T-helper 22 cell (primary cell): ENCODE measurements at places on chromosomes 11 and 22.

- no peak for DNase-seq
Observed at GRCh38 chr11:115695677-115696364, 191.6 kb upstream of the CADM1 start.

GRCh38 chr11:67489203-67489884 is 6.5 kb downstream of the AIP start:
- no peak for DNase-seq

GRCh38 chr11:111938687-111939160 is 1.6 kb downstream of the DIXDC1 start:
- no peak for DNase-seq

DNA sequence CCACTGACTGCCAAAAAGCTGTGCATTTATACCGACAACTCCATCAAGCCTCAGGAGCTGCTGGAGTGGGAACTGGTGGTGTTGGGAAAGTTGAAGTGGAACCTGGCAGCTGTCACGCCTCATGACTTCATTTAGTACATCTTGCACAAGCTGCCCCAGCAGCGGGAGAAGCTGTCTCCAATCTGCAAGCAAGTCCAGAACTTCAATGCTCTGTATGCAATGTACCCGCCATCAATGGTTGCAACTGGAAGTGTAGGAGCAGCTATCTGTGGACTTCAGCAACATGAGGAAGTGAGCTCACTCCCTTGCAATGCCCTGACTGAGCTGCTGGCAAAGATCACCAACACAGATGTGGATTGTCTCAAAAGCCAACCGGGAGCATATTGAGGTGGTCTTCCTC is at the start of gene SLC22A25:
Gene SLC22A25, minus strand, starts transcription at position 67 of the 400 bp plus-strand sequence. CDS start 13,947 bp downstream, outside the sequence.
- DNase-seq, result no peak

- no peak for DNase-seq
Observed at GRCh38 chr11:32279672-32280071, 155.7 kb downstream of the WT1 start.

GRCh38 chr22:17217179-17217578 is 2.1 kb downstream of the ADA2 start:
- no peak for DNase-seq

DNA sequence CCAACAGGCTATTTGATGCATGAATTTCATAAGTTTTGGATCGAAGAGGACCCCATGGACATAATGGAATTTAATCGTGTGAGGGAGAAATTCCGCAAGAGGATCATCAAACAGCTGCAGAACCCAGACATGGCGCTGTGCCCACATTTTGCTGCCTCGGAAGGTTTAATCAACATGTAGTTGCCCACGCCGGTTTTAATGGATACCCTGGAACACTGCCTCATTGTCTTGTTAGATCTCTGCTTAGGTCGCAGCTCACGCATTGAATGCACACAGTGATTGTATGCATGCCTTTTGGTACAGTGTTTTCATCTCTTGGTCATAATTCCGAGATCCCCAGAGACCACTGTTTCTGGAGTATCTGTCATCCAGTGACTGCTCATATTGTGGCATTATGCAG is 46.8 kb downstream of the SLN start:
- DNase-seq, result no peak

GRCh38 chr11:117826832-117827231 is 2.3 kb upstream of the FXYD2 start:
- DNase-seq, result no peak

- DNase-seq, result no peak
Observed at GRCh38 chr11:39541945-39542351, 1917.5 kb downstream of the LRRC4C start.

DNA sequence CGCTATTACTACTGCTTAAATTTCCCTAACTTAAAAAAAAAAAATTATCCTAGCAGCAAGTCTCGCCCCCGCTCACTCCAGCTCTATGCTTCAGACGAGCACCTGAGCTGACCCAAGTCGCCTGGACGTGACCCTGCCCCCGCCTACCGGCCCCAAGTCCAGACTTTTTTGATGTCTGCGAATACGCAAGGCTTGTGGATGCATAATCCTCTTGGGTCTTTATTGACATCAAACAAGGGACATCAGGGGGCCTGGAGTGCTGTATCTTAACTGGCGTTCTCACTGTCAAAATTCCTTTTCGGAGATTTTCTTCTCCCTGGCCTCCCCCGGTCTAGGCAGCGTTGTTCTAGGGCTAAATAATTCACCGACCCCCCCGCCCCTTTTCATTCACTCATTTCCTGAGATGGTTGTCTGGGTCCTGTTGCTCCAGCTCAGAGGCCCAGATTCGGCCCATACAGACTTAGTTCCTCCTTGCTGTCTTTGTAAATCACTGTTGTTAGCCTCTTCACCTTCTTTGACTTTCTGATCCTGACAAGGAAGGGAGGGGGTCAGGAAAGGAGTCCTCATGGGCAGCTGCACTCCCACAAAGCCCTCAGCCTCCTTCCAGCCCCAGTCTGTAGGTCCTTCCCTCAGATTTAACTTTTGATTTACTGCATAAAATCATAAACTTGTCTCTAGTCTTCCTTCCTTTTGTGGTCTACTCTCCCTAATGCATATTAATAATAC is 601 bp upstream of the LRP4 start:
- DNase-seq, result no peak

GRCh38 chr11:16981651-16982194 is 32.5 kb downstream of the PLEKHA7 start:
- no peak for DNase-seq

DNA sequence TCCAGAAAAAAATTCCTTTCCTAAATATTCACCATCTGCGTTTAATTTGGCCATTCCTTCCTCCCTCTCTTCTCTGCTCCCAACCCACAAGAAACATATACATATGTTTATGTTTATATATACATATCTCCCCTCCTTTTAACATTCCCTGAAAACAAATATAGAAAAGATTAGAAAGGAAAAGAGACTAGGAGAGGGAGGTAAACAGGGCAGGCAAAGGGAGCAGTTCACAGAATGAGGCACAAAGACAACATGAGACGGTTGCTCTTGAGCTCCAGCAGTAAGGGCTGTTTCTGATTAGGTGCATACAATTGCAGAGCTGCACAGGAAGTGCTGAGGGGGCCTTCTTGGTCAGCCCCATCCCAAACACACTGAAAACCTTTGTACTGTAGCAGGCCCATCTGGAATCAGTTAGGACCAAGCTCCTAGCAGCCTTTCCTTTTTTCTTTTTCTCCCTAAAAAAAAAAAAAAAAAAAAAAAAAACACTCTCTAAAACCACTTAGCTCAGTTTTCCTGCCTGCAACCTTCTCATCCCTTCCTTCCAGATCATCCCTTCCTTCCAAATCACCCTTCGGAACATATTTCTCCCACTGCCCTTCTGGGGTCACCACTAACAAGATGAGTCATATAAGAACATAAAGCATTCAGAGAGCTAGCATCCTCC is 57.0 kb downstream of the RBFOX2 start:
- DNase-seq, result no peak

- no peak for DNase-seq
Observed at GRCh38 chr11:15651816-15652215, 537.1 kb downstream of the INSC start.

GRCh38 chr22:33829546-33830280 is 90.6 kb downstream of the LARGE1 start:
- no peak for DNase-seq

DNA sequence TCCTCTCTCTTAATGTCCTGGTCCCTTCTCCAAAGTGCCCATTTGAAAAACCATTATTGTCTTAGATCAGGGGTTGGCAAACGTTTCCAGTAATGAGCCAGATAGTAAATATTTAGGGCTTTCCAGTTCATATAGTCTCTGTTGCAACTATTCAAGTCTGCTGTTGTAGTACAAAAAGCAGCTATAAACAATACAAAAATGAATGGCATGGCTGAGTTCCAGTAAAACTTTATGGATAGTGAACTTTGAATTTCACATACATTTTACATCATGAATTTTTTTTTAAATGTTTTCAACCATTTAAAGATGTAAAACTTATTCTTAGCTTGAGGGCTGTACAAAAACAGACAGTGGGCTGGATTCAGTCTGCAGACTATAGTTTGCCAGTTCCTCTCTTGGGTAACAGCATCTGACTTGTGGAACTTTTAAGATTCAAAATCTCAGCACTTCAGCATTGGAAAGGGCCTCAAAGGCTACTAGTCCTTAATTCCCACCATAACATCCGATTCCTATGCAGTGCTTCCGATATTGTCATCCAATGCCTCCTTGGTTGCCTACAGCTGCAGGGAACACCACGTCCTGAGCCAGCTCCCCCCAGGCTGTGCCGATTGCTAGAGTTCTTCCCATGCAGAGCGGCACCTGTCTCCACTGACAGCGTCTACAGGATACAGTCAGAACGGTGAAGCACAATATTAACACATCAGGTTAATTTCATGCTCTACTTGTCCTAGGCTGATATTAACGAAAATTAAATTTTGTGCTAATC is 65.6 kb upstream of the E2F8 start:
- DNase-seq, result no peak

DNA sequence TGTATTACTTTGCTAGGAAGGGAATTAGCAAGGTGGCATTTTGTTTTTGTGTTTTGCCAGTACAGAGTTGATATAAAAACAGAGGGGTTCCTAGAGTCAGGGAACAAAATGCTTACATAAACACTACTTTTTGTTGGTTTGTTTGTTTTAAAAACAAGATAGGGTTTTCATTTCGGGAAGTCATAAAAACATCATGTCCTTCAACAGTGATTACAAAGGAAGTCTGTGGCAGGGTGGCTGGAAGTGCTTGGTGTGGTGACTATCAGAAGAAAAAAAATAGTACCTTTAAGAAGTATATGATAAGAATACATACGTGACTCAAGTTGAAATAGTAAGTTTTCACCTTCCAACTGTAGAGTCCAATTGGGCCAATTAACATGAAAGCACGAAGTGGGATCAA is 1.2 kb upstream of the IL18 start:
- no peak for DNase-seq

GRCh38 chr22:31538815-31539214 is 42.5 kb downstream of the SFI1 start:
- DNase-seq, result no peak

DNA sequence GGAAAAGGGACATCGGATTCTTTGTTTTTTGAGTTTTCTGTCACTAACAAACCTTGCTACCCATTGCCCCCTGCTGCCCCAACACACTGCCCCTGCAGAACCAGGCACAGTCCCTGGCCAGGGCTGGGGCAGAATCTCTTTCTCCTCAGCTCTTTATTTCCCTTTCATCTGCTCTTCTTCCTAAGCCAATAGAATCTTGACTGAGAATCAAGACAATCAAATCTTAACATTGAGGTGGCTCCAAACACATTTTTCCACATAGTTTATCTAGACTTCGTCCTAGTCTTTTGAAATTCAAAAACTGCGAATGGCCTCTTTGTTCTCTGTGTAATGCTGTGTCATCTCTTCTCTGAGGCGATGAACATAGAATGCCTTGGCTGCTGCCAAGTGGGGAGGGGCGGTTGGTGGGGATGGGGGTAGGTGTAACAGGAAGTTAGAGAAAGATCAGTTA is 16.1 kb upstream of the NTM start:
- DNase-seq, result no peak

DNA sequence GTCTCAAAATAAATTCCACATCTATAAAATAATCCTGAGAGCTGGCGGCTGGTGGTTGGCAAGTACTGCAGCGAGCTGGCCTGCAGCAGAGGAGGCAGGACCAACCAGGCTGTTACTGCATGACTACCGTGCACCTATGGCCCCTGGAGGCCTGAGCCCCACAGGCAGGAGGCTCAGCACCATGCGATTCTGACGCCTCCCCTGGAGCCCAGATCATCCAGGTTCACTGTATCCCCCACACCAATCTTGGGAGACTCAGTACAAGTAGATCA is 159.5 kb upstream of the NCAM1 start:
- no peak for DNase-seq

- no peak for DNase-seq
Observed at GRCh38 chr22:31825513-31825912, 71.7 kb downstream of the DEPDC5 start.

- no peak for DNase-seq
Observed at GRCh38 chr11:13003736-13004493, 5.2 kb upstream of the RASSF10 start.

GRCh38 chr22:39453765-39454378 is 2.9 kb upstream of the MGAT3 start:
- DNase-seq, result no peak

GRCh38 chr22:40414838-40415505 is 44.6 kb downstream of the SGSM3 start:
- no peak for DNase-seq

GRCh38 chr22:42881298-42881697 is 24.2 kb upstream of the ARFGAP3 start:
- no peak for DNase-seq

DNA sequence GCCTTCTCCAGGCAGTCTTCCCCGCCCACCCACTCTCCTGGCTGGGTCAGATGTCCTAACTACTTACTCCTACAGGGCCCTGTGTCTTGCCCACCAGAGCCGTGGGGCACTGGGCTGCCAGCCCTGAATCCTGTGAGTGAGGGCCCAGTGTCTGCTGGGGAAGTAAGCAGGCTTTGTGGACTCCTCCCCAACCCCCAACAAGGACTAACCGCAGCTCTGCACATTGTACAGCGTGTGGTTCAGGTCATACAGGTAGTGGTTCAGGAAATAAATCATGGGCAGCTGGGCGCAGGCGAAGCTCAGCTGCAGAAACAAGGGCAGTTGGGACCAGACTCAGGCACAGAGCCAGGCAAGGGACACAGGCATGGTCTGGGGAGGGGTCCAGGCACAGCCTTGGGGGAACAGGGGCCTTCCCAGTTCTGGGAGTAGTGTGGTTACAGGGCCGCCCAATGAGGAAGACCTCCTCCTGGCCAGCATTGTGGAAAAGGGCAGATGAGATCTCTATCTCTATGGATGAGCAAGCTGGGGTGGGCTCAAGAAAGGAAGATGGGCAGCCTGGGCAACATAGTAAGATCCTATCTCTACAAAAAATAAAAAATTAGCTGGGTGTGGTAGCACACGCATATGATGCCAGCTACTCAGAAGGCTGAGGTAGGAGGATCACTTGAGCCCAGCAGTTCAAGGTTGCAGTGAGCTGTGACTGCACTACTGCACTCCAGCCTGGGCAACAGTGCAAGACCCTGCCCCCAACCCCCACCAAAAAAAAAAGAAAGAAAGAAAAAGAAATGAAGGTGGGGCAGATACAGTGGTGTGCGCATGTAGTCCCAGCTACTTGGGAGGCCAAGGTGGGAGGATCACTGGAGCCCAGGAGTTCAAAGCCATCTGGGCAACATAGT is 5.5 kb downstream of the UNC93B1 start:
- no peak for DNase-seq

DNA sequence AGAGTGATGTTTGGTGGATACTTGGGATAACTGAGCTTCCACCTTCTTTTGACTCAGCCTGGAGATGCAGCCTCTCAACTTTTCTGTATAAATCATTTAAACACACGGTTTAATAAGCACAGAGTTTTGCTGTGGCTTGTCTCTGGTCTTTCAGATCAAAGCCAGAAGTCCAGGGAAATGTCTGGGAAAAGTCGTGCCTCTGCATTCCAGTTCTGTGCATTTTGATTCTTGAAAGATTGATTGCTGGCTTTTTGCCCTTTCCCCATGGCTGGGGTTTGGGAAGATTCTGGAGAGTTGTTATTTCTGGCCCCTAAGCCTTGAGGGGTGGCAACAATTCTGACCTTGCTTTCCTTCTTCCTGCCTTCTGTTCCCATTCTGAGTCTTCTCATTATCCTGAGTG is 154.1 kb downstream of the COMMD9 start:
- no peak for DNase-seq

- DNase-seq, result no peak
Observed at GRCh38 chr11:119319136-119319699, 2.3 kb upstream of the MCAM start.
